ENCODE measurements at places on chromosomes 3 and 15.

DNA sequence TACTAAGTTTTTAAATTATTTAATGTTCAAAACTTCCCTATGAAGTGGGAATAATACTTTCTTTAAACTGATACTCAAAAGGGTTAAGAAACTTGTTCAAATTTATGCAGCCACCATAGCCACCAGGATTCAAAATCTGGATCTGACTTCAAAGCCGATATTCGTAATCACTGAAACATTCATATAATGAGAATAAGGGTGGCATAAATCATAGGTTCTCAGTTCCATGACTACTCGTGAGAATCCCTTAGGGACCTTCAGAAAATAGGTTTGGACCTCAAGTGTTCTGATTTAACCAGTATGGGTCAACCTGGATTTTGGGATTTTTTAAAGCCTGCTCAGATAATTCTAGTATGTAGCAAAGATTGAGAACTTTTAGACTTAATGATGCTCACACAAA, 160.6 kb downstream of the RBMS3 start:
- no peak for DNase-seq

DNA sequence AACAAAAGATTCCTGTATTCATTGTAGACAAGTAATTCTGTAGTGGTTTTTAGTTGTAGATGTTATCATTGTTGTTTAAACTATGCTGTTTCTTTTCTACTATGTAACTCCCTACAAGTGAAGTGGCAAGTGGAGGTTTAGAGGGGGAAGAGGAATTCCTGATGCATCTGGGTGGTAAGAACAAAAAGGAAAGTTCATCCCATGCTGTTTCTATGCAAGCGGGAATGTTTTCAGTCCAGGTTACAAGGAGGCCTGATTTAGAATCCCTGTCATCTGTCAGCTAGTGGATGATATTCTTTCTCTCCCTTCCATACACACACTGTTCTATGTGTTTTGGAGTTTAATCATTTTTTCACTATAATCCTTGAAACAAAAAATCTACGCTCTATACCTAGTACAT, 67.4 kb downstream of the IMPG2 start:
- no peak for DNase-seq

DNA sequence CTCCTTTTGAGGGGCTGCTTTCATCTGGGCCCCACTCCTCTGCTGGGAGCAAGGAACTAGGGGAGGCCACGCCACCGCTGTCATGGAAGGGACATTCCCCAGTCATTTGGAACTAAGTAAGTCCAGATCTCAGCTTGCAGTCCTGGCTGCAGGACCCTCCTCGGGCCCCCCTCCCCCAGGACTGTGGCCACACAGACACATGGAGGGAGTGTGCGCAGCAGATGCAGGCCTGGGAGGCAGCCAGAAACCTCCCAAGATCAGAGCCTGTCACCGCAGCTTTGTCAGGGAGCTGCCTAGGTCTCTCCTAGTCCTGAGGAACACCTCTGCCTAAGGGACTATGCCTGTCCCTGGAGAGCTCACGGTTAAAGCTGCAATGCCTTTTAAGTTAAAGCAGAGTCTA, 7.3 kb upstream of the SEMA3F start:
- DNase-seq: no peak

GRCh38 chr3:122315619-122316018, 9.4 kb upstream of the CSTA start:
- DNase-seq: no peak

All from endothelial cell of umbilical vein (primary cell).